ENCODE measurements at places on chromosomes 3 and 15.
A peak's percentile ranks its signal among the peaks of the same experiment; 100 is the strongest.

GRCh38 chr3:79881431-79881830 is 113.6 kb upstream of the ROBO1 start:
- DNase-seq = no peak

- peak; percentile 72 for DNase-seq
Observed at GRCh38 chr3:127831723-127832172, 9.4 kb upstream of the MGLL start.

DNA sequence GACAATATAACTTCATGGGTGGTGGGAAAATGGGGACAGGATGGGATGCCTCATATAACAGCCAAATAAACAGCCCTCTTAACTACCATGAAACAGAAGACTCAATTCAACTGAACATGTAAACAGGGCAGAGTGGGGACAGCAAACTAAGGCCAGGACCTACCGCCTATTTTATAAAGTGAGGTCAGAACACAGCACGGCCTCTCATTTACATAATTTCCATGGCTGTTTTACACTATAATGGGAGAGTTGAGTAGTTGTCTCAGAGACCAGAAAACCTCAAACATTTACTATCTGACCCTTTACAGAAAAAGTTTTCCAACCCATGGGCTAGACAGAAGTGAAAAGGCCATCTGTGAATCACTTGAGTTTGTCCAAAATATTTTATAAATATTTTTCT is 56.7 kb upstream of the SNRPA1 start:
- no peak for DNase-seq

DNA sequence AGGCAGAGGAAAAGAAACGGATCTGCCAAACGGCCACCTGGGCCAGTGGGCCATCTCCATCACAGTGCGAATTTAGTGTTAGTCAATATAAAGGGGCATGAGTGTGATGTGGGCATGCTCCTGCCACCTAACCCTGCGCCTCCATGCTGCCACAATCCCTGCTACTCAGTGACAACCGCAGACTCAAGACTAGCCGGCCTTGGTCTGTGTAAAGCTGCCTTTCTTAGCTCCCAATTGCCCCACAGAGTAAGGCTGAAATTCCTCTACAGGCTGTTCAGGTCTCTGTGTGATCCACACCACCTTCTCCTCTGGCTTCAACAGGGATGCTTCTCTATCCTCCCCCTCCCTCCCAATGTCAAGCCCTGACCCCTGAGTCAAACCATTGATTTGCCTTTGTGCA is 269.7 kb downstream of the XXYLT1 start:
- DNase-seq = no peak

DNA sequence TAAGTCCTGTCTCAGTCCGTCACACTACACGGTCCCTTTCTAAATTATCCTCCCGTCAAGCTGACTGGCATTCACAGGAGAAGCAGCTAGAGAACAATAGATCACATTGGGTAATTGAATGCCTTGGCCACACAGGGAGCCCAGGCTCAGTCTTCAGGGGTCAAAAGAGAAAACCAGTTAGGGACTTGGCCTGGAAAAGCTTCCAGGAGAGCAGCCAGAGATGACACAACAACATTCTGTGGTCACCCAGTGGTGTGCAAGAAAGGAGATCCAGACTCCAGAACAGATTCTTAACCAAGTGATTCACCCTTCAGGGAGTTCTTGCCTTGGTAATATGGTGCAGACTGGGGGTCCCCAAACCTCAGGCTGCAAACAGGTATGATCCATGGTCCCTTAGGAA is 15.9 kb downstream of the ARHGAP31 start:
- no peak for DNase-seq

DNA sequence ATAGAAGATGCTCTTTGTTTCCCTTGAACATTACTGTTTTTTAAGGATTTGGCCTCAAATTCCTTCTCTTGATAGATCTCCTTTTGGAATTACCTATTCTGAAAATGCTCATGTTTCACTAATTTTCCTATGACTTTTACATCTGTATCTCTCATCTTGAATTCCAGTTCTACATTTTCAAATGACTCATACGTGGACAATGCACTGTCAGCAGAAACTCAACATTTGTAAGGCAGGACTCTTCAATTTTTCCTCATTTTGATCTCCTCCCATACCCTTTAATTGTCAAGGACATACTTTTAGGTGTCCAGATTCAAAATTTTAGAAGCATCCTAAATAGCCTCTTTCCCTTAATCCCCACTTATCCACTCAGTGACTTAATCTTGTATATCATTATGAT is 341.0 kb upstream of the RASGRP1 start:
- DNase-seq = no peak

GRCh38 chr15:70967646-70968045 is 75.0 kb downstream of the LRRC49 start:
- no peak for DNase-seq

DNA sequence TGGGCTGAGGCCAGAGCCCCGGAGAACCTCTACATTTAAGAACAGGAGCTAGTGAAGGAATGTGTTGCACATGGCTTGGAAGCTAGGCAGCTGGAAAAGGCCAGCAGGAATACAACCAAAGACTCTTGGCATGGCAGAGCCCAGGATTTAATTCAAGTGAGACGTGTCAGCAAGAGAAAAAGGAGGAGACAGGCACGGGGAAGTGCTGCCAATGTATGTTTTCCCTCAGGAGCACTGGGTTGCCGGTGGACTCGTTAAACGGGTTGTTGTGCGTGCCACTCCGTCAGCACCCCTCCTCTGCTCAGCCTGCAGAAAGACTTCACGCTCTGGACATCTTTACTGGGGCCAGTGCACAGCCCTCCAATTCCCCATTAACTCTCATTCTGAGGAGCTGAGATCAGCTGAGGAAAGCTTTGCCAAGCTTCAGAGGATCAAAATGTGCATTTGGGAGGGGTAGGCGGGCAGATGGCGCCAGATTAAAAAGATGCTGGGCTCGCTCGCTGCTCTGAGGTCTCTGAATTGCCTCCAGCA is 103.7 kb downstream of the PDZRN3 start:
- no peak for DNase-seq

- DNase-seq = no peak
Observed at GRCh38 chr3:179264449-179264848, 13.5 kb upstream of the KCNMB3 start.

DNA sequence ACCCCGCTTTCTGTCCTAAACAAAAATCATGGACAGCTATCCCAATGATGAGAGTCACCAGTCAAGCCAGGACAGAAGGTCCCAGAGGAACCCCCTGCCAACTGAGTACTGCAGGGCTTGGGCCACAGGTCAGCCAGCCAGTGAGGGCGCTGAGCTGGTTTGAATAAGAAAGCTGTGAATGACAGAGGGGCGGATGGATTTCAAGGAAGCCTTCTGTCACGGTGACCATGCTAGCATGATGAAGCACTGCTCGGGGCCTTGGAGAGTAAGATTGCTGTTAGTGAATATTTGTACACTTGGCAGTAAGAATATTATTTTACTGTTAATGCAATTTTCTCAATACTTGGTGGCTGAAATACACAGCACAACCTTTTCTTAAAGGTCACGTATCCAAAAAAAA is 734.0 kb upstream of the NR2F2 start:
- no peak for DNase-seq

- DNase-seq = no peak
Observed at GRCh38 chr3:37031096-37031682, 37.9 kb downstream of the MLH1 start.

DNA sequence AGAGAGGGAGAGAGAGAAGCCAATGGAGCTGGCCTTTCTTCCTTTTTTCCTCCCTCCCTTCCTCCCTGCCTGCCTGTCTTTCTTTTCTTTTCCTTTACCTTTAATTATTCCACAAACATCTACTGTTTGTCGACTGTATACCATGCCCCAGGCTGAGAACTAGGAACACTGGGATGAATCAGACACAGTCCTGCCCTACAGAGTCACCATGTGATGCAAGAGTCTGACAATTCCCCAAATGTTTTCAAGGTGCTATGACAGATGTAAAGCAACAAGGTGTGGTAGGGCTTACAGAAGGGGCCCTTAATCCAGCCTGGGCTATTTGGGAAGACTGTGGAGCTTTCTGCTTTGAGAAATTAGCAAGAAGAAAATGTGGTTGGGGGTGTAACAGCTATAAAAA is 4.0 kb upstream of the SPSB4 start:
- no peak for DNase-seq

DNA sequence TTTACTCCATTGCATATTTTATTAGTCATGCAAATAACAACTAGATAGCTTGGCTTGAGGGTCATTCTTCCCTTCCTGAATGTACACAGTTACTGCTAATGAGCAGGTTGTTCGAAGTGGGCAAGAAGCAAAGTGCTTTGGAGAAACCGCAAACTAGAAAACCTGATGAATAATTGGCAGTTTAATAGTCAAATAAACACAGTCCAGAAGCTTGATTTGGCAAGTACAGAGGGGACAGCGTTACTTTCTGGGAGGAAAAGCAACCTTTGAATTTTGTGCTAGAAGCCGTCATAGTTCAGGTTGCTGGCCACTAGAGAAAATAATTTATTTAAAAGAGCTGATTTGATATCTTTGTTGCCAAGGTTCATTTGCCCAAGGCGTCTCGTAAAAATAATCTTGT is 94.9 kb downstream of the MFSD1 start:
- DNase-seq = no peak

- no peak for DNase-seq
Observed at GRCh38 chr3:150074697-150075416, 104.2 kb upstream of the PFN2 start.

DNA sequence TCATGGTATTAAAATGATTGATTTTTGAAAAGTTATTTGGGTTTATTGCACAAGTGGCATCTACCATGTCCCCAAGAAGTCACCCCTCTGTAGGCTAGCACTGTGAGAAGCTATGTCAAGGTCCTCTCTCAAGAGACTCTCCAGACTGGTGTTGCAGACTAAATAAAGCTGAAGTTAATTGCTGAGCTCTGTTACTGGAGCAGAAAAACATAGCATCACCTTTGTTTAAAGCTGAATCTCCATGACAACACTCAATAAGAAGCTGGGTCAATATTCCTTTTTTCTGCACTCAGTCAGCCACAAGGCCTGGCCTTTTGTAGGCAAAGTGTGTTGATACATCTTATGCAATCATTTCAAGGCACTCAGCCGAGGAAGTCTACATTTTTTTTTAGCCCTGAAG is 806.6 kb upstream of the LMCD1 start:
- DNase-seq = no peak

- DNase-seq = no peak
Observed at GRCh38 chr15:60773255-60773654, 294.3 kb upstream of the ICE2 start.

GRCh38 chr3:32877598-32877997 is 59.8 kb downstream of the TRIM71 start:
- no peak for DNase-seq

DNA sequence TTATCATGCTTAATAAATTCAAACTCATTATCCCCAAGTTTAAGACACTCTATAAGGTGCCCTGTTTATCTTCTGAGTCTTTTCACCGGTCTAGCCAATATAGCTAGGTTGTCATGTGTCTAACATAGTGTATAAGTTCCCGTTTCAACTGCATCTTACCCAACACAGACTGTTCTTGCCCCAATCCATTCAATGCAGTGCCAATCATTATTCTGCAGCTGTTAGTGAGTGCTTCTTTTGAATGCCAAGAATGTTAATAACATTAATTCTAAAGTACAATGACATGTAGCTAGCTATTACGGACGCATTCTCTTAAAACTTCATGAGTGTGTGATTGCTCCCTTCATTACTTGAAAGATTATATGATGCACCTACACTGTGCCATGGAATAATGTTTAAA is 646.4 kb upstream of the NR2F2 start:
- no peak for DNase-seq

- DNase-seq = no peak
Observed at GRCh38 chr3:16183601-16184270, 9.3 kb downstream of the GALNT15 start.

GRCh38 chr15:94856267-94856854 is 625.0 kb downstream of the MCTP2 start:
- DNase-seq = no peak

- DNase-seq = no peak
Observed at GRCh38 chr15:91625506-91625905, 228.0 kb upstream of the SLCO3A1 start.

GRCh38 chr3:1117843-1118473 is 25.1 kb downstream of the CNTN6 start:
- no peak for DNase-seq

DNA sequence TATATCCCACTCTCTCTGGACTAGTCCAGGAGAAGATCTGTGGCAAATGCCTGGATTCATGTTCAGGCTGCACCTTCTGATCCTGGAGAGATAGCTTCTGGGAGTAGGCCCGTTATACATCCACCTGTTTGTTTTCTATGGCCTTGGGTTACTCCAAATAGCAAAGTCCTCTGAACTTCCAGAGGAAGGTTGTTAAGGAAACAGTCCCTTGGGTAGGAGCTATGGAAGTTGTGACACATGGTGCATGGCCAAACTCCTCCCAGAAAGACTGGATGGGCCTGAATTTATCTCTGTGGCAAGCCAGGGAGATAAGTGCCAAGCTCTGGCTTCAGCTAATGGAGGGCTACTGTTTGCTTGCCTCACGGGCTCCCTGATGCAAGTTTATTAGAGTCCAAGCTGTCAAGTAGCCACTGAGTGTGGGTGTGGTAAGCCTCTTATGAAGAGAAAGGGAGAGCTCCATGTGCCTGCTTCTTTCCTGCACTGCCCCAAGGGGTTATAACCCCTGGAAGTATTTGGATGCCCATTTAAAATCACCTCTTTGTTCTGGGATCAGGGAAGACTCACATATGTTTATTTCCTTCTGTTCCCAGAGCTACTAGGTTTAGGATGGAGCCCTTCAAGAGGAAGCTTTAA is 328.7 kb upstream of the ATP11B start:
- no peak for DNase-seq

- DNase-seq = no peak
Observed at GRCh38 chr15:29034593-29035335, 149.0 kb downstream of the APBA2 start.

GRCh38 chr3:196458063-196458462 is 25.8 kb upstream of the UBXN7 start:
- no peak for DNase-seq

- peak; percentile 54 for DNase-seq
Observed at GRCh38 chr3:120450600-120451271, at the start of gene FSTL1. Gene FSTL1 (minus strand): TSS chr3:120450992. CDS start chr3:120450746, 246 bp downstream.

DNA sequence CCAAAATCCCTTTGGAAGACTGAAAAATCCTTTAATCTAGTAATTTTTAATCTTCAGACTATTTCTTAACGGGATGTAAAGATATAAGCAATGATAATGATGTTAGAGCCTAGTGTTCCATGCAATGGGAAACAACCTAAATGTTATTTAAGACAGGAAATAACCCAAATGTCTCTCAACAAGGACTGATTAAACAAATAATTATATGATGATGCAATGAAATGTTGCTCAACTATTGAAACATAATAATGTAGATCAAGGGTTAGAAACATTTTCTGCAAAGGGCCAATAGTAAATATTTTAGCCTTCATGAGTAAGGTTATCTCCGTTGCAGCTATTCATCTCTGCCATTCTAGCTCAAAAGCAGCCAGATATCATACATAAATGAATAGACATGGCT is 275.4 kb downstream of the NEK10 start:
- DNase-seq = no peak

GRCh38 chr15:36960179-36960946 is 140.0 kb downstream of the MEIS2 start:
- no peak for DNase-seq

GRCh38 chr3:188179006-188179966 is 25.3 kb downstream of the LPP start:
- no peak for DNase-seq

Measured in HuH-7.5 (cell line).